ENCODE measurements at places on chromosomes 16 and 17.

DNA sequence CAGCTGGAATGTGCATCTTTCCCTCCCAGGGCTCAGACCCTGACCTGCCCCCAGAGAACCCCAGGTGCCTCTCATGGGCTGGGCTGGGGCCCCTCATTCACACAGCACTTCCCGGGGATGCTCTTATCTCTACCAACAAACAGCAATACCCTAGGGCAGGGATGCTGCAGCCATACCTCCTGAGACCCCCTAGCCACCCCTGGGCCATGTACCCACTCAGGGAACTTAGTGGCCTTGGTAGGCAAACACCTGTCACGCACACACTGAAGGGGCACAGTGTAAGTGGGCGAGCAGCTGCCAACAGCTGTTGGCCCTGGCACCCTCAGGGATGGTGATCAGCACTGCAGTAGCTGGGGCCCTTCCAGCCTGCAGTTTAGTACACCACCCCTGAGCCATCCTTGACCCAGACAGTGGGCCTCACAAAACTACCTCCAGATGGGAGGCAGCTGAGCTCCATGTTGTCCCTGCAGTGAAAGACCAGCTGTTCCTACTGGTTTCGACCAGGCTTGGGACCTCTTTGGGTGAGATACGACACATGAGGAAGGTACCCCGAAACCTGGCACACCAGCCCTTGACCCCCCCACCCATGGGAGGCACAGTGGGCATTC, 1723.6 kb downstream of the TP53TG3F start:
- DNase-seq, result no peak

DNA sequence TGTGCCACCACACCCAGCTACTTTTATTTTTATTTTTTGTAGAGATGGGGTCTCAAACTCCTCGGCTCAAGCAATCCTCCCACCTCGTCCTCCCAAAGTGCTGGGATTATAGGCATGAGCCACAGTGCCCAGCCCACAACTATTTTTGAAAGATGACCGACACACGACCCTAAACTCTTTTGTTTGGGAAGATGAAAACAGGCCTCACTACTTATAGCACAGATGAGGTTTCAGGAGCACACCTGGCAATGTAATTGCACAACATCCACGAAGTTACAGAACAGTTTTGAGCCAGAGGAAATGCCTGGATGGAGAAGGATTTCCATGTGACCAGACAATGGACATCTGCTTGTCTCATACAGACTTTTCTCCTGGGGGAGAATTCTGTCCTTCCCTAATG, 43.4 kb upstream of the PRSS54 start:
- no peak for DNase-seq

DNA sequence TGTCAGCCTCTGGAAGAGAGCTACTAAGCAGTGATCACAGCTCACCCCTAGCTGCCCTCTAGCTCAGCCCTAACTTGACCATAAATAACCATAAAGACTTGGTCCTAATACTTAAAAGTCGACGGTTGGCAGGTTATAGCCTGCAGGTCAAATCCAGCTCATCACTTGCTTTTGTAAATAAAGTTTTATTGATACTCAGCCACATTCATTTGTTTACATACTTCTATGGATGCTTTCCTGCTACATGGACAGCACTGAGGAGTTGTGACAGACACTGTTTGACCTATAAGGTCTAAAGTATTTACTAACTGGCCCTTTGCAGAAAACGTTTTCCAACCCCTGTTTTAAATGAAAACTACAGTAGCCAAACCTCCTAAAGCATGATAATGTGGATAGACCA, 151.6 kb upstream of the ASIC2 start:
- no peak for DNase-seq

DNA sequence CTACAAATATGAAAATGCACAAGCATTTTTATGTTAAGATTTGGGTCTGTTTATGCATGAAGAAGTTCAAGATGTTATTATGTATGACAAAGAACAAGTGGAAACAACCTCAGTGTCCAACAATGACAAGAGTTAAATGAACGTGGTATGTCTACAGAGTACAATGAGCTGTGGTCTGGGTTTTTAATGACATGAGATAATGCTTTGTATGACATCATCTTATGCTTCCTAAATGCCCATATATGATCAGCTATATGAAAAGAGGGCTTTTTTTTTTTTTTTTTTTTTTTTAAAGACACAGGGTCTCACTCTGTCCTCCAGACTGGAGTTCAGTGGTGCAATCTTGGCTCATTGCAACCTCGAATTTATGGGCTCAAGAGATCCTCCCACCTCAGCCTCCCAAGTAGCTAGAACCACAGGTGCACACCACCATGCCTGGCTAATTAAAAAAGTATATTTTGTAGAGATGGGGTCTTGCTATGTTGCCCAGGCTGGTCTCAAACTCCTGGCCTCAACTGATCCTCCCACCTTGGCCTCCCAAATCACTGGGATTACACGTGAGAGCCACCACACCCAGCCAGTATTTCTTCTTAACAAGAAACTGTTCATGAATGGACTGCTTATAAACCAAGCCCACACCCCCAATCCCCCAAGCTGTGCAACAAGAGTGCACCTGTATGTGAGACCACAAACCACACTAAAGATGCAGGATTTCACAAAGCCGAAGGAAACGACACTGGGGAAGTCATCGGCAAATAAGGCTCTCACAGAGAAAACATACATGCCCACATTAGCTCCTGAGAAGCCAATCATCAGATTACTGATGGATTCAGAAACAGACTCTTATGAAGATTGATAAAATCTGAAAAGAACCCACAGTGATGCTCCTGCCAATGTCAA, 114.5 kb downstream of the CPPED1 start:
- DNase-seq, result no peak

DNA sequence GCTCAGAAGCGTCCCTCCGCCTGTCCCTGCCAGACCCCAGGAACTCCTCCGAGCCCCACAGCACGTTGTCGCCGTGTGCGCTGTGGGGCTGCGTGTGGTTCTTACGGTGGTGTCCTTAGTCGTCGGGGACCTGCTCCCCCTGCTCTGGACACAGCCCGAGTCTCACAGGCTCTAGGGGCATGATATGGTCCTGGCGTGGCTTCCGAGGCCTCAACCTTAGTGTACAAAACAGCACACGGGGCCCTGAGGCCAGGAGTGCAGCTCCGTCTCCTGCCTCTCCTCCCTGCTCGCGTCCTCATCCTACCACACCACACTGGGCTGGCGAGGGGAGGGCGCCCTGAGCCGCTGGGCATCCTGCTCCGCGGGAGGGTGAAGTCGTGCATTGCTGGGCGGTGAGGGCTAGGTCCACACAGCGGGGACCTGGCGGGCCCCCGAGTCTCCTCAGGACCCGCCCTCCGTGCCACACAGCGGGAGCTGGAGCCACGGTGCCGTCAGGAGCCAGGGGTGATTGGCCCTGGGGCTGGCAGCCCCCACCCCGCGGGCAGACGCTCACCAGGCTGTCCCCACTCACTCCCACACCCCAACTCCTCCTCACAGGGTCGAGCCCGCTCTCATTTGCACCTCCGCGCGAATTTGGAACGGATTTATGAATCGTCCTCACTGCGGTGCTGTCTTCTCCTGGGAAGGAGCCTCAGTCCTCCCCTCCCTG, 1.2 kb upstream of the MAFG start:
- DNase-seq, result peak; percentile 79

DNA sequence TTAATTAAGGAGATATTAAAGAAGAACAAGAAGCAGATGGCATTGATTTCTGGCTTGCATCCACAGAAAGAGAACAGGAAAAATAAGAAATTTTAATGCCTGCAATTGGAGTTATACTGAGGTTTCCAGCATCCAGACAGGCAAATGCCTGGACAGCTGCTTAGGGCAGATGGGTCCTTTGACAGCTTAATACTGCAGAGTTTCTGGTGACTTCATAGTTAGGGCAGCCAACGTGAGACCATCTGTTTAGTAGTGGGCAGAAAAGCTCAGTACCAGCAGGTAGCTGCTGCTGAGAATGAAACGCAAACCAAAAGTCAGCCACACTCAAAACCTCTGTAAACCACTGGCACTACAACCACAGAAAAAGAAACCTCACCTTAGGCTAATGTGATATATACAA, 109.8 kb downstream of the CDK5R1 start:
- DNase-seq, result no peak

DNA sequence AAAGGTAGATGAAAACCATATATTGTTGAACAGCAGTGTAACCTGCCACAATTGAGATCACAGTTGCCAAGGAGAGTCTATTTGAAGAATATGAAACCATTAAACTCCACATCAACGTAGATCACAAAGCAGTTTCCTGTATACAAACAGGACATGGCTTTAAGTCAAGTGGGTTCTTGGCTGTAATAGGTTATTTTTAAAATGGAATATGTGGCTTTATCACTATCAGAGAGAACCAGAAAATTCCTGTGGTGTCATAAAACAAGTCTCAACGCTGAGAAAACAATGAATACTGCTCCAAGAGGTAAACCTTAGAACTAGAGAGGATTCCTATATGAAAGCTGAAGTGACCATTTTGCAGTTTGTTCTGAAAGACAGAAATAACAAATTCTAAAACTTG, 999.7 kb downstream of the CDH11 start:
- DNase-seq, result no peak
